ENCODE measurements at places on chromosomes 2 and 18.

DNA sequence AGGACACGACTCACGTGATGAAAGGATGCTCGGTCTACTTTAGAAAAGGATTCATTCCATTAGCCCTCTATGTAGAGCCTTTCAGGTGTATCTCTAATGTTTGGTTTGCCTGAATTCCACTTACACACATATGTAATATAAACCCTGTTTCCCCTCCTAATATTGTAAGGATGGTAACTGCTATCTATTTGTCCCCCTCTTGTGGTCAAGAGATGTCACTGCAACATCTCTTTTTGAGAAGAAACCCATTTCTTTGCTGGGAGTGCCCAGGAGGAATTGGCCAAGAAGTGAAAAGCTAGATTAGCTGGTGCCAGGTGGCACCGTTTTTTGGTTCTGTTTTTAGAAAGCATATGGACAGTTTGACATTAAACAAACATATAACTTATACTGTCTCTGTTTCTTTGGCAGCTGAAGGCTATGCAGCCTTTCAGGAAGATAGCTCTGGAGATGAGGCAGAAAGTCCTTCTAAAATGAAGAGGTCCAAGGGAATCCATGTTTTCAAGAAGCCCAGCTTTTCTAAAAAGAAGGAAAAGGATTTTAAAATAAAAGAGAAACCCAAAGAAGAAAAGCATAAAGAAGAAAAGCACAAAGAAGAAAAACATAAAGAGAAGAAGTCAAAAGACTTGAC lies 41.2 kb downstream of the RALBP1 start:
- DNase-seq: peak; percentile 40

DNA sequence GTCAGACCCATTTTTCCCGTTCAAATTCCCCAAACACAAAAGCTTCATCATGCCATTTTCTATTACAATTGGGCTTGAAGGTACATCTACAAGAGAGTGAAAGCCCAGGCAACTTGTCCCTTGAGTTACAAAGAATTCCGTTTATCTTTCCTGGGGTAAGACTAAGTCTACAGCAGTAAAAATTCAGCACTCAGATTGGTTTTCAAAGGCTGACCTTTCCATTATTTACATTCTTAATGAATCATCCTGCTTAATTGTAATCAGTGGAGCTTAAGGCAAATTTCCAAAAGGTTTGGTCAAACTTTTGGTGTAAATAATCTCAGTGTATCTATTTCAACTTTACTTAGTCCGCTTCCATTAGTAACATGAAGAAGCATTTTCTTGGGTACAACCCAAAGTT lies 33.4 kb upstream of the ST3GAL5 start:
- no peak for DNase-seq

- no peak for DNase-seq
Observed at GRCh38 chr2:187447336-187447735, 716 bp downstream of the CALCRL start.

DNA sequence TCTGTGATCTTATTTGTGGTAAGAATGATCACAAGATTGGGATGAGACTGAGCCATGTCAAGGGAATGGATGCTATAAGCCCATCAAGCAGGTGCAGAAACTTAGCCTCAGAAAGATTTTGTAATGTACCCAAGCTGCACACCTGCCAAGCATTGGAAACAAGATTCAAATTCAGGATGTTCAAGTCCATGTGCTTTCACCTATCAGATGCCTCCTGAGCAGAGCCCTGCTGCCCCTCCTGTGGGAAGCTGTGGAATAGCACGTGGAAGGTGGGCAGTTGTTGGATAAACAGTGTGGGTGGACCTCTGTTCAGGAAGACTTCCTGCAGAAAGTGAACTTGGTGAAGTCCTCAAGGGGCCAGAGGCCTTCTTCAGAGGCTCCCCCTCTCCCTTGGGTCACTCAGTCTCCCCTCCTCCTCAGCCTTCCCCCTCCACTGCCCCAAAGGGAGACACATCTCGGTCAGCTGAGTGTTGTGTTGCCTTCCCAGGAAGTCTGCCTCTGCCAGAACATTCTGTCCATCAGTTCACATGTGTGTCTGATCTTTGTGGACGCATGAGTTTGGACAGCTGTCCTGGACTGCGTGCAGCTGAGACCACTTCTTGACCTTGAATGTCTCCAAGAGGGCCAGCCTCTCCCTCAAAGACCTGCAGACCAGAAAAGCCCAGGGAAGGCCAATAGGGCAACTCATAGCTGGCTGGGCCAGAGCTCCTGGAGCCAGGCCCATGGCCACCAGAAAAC lies 186.1 kb downstream of the INHBB start:
- no peak for DNase-seq

Measured in midbrain (tissue), 1 donor.